GM23338 (cell line): ENCODE measurements at places on chromosomes 2 and 18. TPM values are rescaled to one million over a fixed set of nuclear protein-coding genes. Genes with fewer than 3 reads are reported as not detected.

- no peak for DNase-seq
These were observed 108.1 kb downstream of the XRCC5 start for GRCh38 chr2:216216951-216217903.

GRCh38 chr2:152430876-152431275 lies 95.9 kb downstream of the FMNL2 start:
- no peak for DNase-seq

DNA sequence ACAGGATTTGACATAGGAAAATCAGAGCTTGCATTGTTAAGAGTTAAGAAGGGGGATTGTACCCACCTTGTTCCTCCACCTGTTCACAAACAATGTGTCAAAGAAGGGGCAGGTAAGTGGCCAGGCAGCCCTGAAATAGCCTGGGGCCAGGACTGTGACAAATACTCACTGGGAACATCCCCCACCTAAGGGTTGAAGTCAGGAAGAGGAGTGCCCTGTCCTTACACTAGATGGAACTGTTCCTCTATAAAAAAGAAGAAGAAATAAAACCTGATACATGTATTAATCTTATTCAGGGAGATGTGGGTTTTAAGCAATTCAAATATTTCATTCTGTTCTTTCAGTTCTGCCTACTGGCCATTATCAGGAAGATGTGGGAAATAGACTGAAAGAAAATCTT lies 41.9 kb downstream of the TACR1 start:
- DNase-seq = peak; percentile 54

GRCh38 chr2:197247083-197247482 lies 63.5 kb downstream of the ANKRD44 start:
- DNase-seq = no peak

- no peak for DNase-seq
These were observed 66.6 kb upstream of the GPC1 start for GRCh38 chr2:240368781-240369331.

DNA sequence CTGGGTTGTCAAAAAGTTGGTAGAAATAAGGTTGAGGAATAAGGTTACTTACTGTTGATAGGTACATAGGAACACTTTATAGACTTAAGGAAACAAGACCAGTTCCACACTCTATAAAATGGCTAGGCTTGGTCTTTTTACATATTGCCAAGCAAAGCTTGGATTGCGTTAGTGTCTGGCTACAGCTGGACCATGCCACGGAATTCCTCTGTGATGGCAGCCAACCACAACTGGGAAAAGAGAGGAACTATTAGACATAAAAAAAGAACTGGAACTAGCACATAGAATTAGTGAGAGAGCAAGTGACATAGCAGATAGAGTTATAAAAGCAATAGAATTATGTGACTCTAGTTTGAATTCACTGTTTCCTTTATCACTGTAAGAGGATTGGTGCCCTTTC lies 17.7 kb upstream of the DPP10 start:
- no peak for DNase-seq

GRCh38 chr2:207363761-207364290 lies 165.9 kb upstream of the CREB1 start:
- no peak for DNase-seq

GRCh38 chr2:222623756-222624309 lies 32.1 kb downstream of the FARSB start:
- no peak for DNase-seq

Gene CD8B2
- total RNA-seq = not detected in 2 replicates

Gene CNTNAP5
- total RNA-seq = 0.08 and 0.49 TPM in 2 replicates

Gene SERPINB10
- not detected in 2 replicates for total RNA-seq

Gene SCTR
- not detected in 2 replicates for total RNA-seq
